ENCODE measurements at places on chromosomes 16 and 17. TPM values are rescaled to one million over a fixed set of nuclear protein-coding genes. Genes with fewer than 3 reads are reported as not detected.
A peak's percentile ranks its signal among the peaks of the same experiment; 100 is the strongest.

- DNase-seq, result peak; percentile 44
These were observed 86.0 kb downstream of the RPTOR start for GRCh38 chr17:80630560-80631120.

- DNase-seq, result peak; percentile 88
These were observed 13.8 kb upstream of the SEZ6 start for GRCh38 chr17:29019475-29020181.

DNA sequence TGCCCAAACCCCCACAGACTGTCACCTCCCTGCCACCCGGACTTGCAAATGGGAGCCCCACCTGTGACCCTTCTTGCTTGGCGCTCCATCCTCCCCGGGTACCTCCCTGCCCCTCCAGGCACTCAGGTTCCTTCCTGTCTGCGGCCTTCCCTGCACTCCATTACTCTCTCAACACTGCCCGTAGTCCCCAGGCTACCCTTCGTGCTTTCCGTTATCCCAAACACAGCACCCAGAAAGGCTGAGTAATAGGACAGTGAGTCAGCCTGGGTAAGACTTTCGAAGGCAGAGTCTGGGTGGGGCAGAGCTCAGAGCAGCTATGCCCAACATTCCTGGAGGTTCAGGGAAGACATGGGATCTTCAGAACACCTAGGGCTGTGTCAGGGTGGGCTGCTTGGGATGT, 16.6 kb upstream of the C16orf74 start:
- no peak for DNase-seq

GRCh38 chr16:1035066-1035415, 37.5 kb upstream of the SSTR5 start:
- no peak for DNase-seq

DNA sequence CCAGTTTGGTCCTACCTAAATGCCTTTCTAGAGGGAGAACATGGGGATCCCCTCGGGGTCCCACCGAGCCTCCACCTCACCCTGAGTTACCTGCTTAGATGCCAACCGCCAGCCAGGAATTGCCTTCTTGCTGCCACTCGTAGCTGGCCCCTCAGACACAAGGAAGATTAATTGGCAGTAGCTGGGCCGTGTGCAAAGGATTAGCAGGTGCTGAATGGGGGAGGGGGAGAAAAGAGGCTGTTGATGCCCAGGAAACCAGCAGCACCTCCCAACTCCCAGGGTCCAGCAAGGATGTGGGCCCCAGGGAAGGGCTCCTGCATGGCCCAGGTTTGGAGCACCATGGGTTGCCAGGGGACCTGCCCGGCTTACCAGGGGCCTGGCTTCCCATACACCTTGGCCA, at the start of gene CNGB1:
Gene CNGB1, minus strand, starts transcription at position 159 of the 400 bp plus-strand sequence. CDS start 3,842 bp downstream, outside the sequence.
- DNase-seq, result no peak

DNA sequence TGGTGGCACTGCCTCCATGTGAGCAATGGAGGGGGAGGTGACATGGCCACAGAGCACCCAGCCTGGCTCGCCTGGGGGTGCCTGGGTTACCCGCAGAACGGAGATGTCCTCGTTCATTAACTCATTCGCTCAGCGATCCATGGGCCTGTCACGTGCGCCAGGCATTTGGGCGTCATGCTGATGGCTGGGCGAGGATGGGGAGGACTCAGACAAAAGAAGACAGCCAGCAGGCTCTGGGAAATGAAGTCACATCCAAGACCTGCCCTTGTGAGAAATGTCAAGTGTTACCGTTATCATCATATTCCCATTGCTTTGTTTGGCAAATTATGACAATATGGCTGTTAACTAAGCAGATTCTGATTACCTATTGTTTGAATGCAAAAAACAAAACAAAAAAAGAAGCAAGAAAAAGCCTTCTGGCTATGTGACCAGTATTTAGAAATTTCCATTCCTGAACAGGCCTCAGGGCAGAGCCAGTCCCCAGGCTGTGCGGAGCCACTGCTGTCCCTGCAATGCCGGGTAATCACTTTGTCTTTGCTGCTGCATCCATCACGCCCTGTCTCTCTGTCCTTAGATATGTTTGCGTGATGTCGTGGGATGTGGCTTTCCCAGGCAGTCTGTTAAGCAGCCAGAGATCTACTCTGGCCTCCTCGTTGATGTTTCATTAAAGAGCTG, 57.9 kb downstream of the CMIP start:
- DNase-seq, result no peak

- DNase-seq, result no peak
These were observed 40.8 kb upstream of the SEC14L1 start for GRCh38 chr17:77099997-77100396.

GRCh38 chr17:10046786-10047785, 142.0 kb upstream of the RCVRN start:
- peak; percentile 41 for DNase-seq

The STH gene
- total RNA-seq, result not detected

The DNASE1L2 gene
- 0.35 TPM for total RNA-seq

The PIPOX gene
- 1.8 TPM for total RNA-seq

Measured in endodermal cell (in vitro differentiated cells).